Left kidney (tissue), 8 donors: ENCODE measurements at places on chromosomes 7 and 10. TPM values are rescaled to one million over a fixed set of nuclear protein-coding genes. Genes with fewer than 3 reads are reported as not detected.

RBP3 gene
- polyA plus RNA-seq = 0.10 TPM

OIT3 gene
- polyA plus RNA-seq = 3.0 TPM

CCDC136 gene
- 26.3 TPM for polyA plus RNA-seq

PHKG1 gene
- polyA plus RNA-seq = 2.9 TPM

STOX1 gene
- polyA plus RNA-seq = 9.1 TPM

CALCR gene
- 1.0 TPM for polyA plus RNA-seq

THSD7A gene
- 86.9 TPM for polyA plus RNA-seq

TMEM225B gene
- polyA plus RNA-seq = 2.3 TPM

ANTXRL gene
- polyA plus RNA-seq = not detected

CLEC5A gene
- 0.52 TPM for polyA plus RNA-seq

SMIM30 gene
- 88.6 TPM for polyA plus RNA-seq

ZNF273 gene
- 13.8 TPM for polyA plus RNA-seq

SAP25 gene
- polyA plus RNA-seq = 4.2 TPM

SUGCT gene
- 14.0 TPM for polyA plus RNA-seq

MAGI2 gene
- polyA plus RNA-seq = 37.2 TPM

ZNF479 gene
- not detected for polyA plus RNA-seq

SPDYE6 gene
- polyA plus RNA-seq = 6.3 TPM

DLX6 gene
- polyA plus RNA-seq = not detected

CNNM2 gene
- polyA plus RNA-seq = 10.1 TPM
